ENCODE measurements at places on chromosomes 12 and 14.

GRCh38 chr14:76968621-76969063, 59.9 kb downstream of the IRF2BPL start:
- DNase-seq = no peak

DNA sequence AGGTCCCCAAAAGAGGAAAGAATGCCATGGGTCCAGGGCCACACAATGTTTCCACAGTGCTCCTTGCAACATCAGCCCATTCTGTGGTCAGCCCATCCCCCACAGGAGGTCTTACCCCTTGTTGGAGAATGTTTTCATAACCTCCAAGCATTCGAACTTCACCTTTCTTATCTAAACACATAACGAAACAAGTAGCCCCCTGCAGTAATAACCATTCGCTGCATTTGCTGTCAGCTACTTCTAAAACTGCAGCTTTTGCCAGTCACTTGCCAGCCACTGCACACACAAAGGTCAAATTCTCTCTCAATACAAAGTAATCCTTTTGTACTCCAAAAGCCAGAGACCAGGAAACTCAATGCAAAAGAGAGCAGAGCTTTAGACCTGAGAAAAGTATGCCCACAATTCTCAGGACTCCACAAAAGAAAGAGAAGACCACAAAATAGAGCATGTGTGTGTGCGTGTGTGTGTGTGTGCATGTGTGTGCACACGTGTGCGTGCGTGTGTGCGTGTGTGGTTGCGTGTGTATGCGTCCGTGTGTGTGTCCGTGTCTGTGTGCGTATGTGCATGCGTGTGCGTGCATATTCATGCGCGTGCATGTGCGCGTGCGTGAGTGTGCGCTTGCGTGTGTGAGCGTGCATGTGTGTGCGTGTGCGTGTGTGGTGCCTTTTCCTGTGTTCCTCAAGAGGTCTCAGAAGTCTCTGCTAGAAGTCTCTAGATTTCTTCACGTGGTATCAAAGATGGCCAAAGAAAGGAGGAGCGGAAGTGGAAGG, 31.7 kb upstream of the NINJ2 start:
- DNase-seq = no peak

DNA sequence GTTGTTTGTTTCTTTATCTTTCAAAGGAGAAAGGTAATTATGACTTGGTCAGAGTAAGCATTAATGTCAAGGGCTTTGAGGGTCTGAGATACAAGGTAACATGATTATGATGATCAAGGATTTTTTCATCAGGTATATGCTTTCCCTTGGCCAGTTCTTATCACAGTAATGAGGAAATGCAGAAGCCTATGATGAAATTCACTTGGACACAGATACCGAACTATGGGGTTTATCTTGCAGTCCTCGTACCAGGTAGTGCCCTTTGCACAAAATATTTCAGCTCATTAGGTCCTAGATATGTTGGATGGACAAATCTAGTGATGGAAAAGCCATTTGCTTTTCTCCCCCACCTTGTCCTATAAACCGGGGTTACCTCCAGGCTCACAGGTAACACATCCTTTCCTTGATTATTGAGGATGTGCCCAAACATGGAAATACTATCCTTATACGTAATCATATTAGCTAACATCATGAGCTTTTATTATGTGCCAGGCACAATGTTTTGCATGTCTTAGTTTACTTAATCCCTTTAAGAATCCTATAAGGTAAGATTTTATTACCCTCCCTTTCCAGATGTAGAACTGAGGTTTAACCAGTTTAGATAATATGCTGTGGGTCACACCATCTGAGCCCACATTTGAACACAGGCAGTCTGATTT, 7.0 kb upstream of the RASSF3 start:
- DNase-seq = no peak

DNA sequence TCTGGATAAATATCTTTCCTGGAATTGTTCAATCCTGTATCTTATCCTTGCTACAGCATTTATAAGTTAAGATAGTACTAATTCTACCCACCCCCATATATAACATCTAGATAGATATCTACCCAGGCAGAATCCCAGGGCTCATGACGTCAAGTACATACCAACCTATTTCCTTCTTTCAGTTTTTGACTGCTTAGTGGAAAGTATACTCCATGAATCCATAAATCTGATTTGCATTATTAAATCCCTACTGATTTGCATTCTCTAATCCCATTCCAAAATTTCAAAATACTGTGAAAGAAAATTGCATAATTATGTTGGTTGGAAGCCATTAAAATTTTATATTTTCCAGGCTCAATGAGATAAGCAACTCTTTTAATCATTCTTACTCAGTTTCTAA, 111.7 kb downstream of the KITLG start:
- no peak for DNase-seq

- no peak for DNase-seq
Observed at GRCh38 chr12:106672314-106673025, 89.7 kb downstream of the RFX4 start.

DNA sequence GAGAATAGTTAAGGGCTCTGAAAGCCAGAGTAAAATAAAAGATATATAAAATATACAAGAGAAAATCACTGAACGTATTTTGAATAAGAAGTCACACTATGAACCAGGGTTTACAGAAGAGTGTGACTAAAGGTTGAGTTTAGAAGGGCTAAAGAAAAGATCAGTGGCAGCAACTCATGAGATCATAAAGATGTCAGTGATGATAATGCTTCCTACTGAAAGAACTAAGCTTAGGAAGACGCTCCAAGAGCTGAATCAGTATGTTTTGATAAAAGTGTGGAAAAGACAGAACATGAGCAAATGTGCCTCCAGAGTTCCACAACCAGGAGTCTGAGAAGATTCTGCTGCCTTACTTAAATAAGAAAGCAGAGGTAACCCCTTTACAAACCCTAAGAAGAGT, 74.6 kb downstream of the KITLG start:
- DNase-seq = no peak

- DNase-seq = no peak
Observed at GRCh38 chr12:101666052-101666728, 31.2 kb upstream of the CHPT1 start.

- DNase-seq = no peak
Observed at GRCh38 chr14:74580275-74580672, 31.8 kb downstream of the LTBP2 start.

- DNase-seq = no peak
Observed at GRCh38 chr12:92039046-92039445, 106.6 kb downstream of the BTG1 start.

DNA sequence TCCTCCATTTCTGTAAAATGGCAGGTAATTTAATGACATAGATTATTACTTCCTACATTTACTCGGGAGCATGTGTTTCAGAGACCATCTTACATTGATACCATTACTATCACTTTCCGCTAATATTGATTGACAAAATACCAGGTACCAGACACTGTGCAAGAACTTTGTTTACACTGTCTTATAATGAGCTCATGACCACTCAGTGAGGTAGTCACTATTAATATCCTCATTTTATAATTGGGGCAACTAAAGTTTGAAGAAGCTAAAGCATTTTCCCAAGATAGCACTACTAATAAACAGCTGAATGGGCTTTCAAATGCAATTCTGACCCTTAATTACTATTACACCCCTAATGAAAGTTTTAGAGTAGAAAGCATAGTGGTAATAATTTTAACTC, 734.8 kb downstream of the DIO2 start:
- no peak for DNase-seq
